ENCODE measurements at places on chromosomes 5 and 9.
A peak's percentile ranks its signal among the peaks of the same experiment; 100 is the strongest.

DNA sequence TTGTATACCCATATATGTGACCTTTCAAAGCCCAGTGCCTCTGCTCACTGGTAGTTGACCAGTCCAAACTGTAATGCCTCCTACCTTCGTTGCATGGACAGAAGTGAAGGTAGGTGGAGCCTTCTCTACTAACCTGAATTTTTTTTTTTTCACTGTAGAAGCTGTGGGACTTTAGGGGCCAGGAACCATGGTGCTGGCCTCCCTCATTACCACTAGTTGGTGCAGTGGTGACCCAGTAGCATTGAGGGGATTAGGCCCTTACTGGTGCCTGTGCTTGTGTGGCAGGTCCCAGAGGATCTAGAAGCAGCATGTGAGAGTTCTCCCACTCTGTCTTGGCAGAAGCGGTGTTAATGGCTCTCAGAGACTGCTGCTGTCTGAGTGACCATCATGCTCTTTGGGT lies 2.3 kb downstream of the RALGPS1 start:
- DNase-seq = no peak

DNA sequence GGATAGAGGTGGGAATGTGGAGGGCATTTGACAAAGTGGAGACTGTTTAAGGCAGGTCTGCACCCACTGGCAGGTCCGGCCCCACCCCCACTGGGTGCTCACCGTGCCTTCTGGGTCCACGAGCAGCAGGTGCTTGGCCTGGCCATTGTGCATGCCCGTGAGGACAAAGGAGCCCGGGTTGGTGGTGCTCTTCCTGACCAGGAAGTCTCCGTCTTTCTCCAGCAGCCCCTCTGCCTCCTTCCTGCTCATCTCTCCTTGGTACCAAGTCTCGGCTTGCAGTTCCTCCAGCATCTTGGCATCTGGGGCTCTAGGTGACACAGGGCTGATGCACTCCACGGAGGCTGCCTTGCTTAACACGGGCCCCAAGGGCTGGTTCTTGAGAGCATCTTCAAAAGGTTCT lies 46.6 kb downstream of the S1PR3 start:
- DNase-seq = no peak

DNA sequence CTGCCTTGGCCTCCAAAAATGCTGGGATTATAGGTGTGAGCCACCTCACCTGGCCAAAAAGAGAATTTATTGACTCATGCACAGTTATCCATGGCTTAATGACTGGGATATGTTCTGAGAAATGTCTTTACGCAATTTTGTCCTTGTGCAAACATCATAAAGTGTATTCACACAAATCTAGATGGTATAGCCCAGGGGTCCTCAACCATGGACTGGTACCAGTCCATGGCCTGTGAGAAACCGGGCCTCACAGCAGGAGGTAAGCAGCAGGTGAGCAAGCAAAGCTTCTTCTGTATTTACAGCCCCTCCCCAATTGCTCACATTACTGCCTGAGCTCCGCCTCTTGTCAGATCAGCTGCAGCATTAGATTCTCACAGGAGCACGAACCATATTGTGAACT lies 12.4 kb upstream of the SIL1 start:
- no peak for DNase-seq

DNA sequence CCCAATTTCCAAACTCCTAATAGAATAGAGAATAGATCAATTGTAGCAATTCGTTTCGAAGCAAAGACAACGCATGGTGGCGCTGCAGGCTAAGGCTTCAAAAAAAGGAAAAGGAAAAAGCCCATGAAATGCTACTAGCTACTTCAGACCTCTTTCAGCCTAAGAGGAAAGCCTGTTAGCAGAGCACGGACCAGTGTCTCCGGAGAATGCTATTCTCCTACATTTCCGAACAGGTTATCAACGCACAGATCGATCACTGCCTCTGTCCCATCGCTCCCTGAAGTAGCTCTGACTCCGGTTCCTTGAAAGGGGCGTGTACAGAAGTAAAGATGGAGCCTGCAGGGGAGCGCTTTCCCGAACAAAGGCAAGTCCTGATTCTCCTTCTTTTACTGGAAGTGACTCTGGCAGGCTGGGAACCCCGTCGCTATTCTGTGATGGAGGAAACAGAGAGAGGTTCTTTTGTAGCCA lies at the start of gene PCDHB15:
Gene PCDHB15 (plus strand): TSS at position 146 of the 468 bp plus-strand sequence. CDS start 184 bp downstream, at position 330.
- no peak for DNase-seq

DNA sequence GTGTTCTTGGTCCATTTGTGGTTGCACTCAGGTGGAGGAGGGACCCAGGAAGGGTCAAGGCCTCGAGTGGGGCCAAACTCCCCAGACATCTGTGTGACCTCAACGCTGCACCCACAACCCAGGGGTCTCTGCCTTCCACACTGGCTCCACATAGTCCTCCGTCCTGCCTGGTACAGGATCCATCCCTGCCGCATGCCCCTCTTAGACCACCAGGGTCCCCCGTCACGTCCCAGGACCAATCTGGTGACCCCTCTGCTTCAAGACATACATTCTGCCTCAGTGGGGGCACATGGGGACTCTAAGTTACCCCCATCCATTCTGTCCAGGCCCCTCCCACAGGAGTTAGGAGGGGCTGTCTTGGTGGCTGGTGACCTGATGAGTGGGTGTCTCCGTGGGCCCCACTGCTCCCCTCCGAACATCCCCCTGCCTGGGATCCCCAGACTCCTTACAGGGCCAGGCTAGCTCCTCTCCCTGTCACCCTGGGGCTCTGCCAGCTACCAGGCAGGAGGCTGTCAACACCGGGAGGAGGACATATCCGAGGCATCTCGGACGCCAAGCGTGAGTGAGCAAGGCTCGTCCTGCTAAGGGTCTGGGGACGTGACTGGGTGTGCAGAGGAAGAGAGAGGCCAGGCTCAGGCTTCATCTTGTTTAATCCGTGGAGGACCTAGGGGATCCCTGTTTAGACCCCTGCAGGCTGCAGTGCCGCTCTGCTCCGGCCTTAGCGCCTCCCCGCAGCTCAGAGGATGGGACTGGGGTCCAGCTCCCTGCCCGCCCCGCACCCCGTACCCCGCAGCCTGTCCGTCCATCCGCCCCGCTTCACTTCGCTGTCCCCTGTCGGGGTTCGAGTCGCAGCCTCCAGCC lies 32.3 kb downstream of the TSPAN17 start:
- DNase-seq = no peak

- no peak for DNase-seq
Measured at GRCh38 chr5:163497315-163497714, 8.1 kb upstream of the MAT2B start.

- peak; percentile 43 for DNase-seq
Measured at GRCh38 chr5:1003296-1003937, 5.2 kb upstream of the NKD2 start.

GRCh38 chr9:117002686-117003085 lies 315.6 kb downstream of the TRIM32 start:
- no peak for DNase-seq

DNA sequence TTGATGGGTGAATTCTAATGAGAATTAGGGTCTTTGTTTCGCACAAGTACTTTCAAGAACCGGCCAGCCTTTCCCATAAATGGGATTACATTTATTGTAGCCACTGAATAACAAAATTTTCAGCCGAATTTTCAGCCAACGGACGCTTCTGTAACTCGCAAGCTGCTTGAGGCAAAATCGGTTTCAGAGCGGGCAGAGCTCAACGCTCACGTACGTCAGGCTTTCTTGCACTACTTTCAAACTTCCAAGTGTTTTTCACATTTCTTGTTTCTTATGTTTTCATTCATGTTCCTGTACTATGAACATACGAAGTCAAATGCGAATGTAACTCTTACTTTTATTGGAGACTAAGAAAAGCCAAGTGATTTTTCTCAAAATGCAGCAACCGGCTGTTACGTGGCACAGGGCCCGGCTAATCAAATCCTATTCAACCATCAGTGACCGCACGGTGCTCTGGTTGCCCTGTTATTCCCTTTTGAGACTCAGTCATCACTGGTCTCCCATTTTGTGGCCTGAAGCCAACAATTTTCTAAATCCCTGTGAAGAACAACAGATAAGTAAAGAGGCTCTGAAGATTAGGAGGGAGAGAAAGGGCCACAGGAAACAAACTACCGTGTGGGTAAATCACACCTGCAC lies 68.5 kb downstream of the SLC28A3 start:
- no peak for DNase-seq

DNA sequence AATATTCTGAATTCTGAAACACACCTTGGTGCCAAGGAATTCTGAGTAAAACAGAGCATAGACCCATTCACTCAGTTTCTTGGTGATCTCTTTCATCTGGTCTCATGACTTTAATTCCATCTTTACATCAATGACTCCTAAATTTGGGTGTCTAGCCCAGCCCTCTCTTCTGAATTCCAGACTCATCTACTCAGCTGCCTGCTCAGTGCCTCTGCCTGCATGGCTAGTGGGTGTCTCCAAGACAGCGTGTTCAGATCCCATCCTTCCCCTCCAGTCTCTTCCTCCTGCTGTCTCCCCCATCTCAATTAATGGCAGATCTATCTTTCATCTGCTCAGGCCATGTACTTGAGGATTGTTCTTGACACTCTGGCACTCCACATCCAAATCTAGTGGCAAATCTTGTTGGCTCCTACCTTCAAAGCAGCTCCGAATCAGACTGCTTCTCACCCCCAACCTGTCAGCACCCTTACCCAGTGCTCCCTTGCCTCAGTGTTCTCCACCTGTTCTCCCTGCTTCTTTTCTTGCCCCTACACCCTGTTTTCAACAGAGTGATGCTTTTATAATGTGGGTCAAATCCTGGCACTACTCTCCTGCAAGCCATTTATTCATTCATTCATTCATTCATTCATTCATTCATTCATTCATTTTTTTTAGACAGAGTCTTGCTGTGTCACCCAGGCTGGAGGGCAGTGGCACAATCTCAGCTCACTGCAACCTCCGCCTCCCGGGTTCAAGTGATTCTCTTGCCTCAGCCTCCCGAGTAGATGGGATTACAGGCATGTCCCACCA lies 5.3 kb downstream of the CAVIN4 start:
- DNase-seq = no peak

GRCh38 chr5:175742290-175742994 lies 84.6 kb downstream of the HRH2 start:
- no peak for DNase-seq

GRCh38 chr5:146986469-146986868 lies 107.9 kb upstream of the PPP2R2B start:
- DNase-seq = no peak

All from MG63 (cell line).